ENCODE measurements at places on chromosomes 3 and 15.

GRCh38 chr15:41695750-41696436, 35.7 kb downstream of the MGA start:
- DNase-seq = peak; percentile 8

- DNase-seq = no peak
Measured at GRCh38 chr3:175857666-175858270, 998.6 kb downstream of the NAALADL2 start.

DNA sequence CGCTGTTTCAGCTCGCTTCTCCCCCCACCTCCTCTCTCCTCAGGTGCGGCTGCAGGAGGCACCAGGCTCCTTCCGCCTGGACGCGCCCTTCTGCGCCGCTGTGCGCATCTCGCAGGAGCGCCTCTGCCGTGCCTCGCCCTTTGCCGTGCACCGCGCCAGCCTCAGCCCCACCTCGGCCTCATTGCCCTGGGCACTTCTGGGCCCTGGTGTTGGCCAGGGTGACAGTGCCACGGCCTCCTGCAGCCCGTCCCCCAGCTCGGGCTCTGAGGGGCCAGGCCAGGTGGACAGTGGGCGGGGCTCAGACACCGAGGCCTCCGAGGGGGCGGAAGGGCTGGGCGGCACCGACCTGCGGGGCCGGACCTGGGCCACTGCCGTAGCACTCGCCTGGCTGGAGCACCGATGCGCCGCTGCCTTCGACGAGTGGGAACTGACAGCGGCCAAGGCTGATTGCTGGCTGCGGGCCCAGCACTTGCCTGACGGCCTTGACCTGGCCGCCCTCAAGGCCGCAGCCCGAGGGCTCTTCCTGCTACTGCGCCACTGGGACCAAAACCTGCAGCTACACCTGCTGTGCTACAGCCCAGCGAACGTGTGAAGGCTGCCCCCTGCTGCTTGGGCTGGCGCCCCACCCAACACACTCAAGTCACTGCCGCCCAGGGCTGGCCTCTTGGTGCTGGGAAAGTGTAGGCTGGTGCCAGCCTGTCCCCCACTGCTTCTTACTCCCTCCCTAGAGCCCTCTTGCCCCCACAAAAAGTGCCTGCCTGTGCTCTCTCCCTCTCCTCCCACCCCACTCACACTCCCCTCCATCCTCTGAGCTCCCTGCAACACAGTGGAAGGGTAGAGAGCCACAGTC, 7.1 kb downstream of the ALG3 start:
- DNase-seq = no peak

GRCh38 chr15:65204236-65204930, 6.9 kb downstream of the CILP start:
- DNase-seq = no peak

DNA sequence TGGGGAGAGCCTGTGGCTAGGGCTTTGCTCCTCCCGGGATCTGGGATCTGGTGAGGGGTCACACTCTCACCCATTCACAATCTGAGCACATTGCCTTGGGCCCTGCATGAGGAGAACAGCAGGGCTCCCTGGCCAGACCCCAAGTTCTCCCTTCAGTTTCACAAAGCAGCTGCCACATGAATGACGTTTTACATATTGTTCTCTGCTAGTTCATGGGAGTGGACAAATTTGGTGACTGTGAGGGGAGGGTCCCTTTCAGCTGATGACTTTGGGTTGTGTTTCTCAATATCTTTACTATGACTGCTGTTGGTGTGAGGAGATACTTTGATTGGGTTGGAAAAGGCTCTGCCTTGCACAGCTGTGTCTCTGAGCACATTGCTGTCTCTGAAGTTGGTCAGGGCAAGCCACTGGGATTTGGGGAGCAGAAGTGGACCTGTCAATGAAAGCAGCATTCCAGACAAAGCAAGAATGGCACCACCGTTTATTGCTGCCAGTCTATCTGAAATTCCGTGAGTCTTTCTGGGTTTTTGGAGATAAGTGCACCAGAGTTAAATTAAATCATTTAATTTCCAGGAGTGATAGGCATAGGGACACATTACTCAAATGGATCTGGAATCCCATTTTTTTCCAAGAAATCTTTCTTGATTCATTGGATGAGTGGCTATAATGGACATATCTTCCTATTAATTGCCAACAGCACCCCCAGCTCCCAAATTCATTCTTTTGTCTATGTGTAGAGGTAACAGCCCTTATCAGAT, 10.3 kb downstream of the TIMP4 start:
- DNase-seq = no peak

DNA sequence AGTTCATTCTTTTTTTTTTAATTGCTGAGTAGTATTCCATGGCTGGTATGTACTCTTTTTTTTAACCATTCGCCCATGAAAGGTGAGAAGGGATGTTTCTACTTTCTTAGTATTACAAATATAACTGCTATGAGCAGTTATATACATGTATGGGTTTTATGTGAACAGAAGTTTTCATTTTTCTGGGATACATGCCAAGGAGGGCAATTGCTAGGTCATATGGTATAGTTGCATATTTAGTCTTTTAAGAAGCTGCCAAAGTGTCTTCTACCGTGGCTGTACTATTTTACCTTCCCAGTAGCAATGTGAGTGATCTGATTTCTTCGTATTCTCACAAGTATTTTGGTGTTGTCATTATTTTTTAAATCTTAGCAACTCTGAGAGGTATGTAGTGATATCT, 11.2 kb upstream of the KLHL40 start:
- DNase-seq = no peak

DNA sequence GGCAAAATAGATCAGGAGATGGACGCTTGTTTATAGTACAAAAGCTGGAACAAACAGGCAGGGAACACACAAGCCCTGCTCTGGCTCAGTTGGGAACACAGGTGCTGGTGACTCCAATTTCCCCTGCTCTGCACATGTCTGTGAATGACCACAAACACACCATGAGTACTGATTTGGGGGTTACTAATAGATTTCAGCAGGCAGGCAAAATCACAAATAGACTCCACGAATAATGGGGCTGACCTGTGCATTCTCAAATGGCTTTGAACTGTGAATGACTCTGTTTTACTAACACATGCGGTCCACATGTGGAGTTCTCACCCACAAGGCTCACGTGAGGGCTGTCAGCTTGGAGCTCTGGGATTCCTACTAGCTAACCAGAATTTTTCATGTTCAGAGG, 3.9 kb downstream of the RTP3 start:
- DNase-seq = no peak

GRCh38 chr3:38581774-38582173, 67.7 kb downstream of the SCN5A start:
- no peak for DNase-seq

GRCh38 chr15:73425510-73425909, 17.5 kb upstream of the REC114 start:
- DNase-seq = no peak

DNA sequence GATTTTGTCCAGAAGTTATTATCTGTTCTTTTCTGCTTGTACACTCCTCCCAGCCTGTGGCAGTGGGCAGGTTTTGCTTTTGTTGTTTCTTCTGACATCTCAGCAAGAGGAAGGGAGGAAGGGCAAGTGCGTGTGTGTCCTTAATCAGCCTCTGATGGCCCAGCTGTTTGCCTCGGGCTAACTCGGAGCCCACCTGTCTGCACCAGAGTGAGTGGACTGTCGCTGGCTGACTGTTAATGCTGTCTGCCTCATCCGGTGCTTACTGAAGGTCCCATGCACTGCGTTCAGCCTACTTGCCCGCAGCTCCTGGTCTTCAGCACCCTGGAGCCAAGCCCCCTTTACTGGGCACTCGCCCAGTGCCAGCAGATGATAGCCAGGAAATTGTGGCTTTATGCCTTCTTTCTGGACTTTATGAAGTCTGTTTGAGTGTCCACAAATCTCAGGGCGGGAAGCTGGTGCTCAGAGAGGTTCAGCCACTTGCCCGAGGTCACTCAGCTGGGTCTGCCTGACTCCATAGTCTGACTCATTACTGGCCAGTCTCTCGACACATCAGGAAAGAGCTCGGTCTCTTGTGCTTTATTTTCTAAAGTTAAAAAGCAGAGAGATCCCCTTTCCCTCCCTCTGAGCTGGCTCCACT, 89.5 kb downstream of the CHRNA7 start:
- no peak for DNase-seq

GRCh38 chr3:35745351-35745750, 106.0 kb downstream of the ARPP21 start:
- no peak for DNase-seq

GRCh38 chr15:73948982-73949381, 22.7 kb downstream of the LOXL1 start:
- no peak for DNase-seq

DNA sequence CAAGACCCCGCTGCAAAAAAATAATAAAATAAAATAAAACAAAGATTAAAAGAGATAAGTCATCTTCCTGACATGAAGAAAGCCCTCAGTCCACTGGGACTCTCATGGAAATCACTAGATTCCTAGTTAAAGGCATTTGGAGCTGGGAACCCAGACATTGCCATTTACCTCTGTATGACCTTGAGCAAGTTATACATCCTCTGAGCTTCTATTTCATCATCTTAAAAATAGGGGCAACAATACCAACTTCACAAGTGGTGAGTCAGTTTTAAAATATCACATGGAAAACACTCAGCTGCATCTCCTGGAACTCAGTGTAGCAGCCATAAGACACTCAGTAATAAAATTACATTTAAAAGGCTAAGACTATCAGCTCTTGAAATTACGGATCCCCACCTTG, 334.8 kb downstream of the ERC2 start:
- DNase-seq = no peak

DNA sequence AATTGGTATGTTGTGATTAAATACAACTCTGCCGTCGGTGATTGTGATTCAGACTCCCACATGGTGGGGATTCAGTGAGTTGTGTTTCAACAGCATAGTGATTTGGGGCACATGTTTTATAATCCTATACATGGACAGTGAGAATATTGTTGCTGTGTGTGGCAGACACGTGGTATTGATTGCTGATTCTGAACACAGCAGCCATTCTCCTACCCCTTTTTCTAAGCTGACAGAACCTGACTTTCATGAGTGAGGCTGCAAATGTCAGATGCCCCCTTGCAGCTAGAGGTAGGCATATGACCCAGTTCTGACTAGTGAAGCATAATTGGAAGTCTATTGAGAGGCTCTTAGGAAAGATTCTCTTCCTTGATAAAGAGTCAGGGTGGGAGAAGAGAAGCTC, 155.0 kb upstream of the STRIT1 start:
- DNase-seq = no peak

DNA sequence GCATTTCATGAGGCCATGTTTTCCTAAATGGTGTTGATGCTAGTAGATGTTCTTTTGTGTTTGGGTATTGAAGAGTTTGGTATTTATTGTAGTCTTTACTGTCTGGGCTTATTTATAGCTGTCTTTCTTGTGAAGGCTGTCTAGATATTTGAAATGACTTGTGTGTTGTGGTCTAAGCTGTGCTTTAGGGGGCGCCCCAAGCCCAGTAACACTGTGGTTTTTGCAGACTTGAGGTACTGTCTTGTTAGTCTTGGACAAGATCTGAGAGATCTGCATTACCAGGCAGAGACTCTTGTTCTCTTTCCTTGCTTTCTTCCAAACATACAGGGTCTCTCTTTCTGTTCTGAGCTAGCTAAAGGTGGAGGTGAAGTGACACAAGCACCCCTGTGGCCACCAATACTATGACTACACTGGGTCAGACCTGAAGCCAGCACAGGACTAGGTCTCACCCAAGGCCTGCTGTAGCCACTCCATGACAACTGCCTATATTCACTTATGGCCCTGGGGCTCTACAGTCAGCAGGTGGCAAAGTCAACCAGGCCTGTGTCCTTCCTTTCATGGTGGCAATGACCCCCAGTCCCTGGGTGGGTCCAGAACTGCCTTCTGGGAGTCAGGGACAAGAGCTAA, 152.1 kb upstream of the TBC1D5 start:
- no peak for DNase-seq

DNA sequence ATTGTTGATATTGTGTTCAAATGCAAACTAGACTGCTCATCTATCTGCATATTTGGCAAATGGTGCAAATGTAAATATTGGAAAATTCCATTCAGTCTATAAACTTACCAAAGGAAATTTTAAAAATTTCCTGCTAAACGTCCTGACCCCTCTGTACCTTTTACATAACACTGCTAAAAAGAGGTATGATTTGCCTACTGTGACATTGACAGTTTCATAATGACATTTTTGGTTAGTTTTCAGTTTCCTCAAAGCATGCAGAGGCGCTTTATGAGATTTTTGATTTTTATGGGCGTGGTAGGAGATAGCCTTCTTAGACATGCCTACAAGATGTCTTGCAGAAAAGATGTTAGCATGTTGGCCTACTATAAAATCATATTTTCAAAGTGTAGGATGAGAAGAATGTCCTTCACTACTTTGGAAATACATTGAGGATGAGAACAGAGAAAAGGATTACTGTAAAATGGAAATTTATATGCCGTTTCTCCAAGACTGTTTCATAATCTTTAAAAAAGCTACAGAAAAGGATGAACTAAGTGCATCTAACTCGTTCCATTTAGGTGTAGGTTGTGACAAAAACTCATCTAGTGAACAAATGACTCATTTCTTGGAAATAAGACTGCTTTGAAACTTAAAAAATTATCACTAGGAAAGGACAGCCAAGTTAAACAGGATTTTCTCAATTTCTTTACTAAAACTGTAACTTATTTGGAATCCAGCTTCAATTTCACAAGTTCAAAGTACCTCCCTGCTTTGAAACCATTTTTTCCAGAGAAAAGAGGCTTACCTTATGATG, 14.5 kb upstream of the ISLR start:
- DNase-seq = no peak

DNA sequence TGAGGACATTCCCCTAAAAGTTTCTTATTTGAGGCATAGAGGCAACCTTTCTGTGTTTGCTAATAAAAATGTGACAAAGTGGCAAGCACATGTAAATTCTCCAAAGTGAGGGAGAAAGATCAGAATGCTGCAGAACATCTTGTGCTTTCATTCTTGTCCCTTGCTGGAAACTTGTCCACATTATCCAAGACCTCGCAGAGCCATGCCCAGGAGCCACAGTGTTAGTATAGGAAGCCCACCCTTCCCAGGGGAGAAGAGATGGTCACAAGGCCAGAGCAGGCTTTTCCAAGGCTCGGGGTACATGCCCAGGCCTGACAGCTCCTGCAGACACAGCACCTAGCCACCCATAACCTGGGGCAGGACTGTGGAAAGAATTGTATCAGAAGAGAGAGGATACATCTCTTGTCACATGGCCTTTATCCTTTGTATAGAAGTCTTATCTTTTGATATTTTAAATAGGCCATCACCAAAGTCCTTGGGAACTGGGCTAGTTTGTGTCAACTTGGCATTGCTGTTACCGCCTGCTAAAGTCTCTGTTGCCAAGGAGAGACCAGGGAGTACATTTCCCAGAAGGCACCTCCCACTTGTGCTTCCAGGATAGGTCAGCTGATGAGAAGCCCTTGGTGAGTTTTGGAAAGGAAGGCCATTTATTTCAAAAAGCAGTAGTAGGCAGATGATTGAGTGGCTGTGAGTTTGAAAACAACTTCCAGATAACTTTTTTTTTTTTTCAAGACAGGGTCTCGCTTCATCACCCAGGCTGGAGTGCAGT, 10.5 kb downstream of the DLEC1 start:
- no peak for DNase-seq

Data from CD8-positive, alpha-beta T cell (primary cell).